ENCODE measurements at places on chromosomes 1 and 21.

- no peak for DNase-seq
Observed at GRCh38 chr21:42012763-42013329, 2.7 kb upstream of the ZBTB21 start.

GRCh38 chr1:5329068-5329739 is 663.0 kb downstream of the NPHP4 start:
- no peak for DNase-seq

DNA sequence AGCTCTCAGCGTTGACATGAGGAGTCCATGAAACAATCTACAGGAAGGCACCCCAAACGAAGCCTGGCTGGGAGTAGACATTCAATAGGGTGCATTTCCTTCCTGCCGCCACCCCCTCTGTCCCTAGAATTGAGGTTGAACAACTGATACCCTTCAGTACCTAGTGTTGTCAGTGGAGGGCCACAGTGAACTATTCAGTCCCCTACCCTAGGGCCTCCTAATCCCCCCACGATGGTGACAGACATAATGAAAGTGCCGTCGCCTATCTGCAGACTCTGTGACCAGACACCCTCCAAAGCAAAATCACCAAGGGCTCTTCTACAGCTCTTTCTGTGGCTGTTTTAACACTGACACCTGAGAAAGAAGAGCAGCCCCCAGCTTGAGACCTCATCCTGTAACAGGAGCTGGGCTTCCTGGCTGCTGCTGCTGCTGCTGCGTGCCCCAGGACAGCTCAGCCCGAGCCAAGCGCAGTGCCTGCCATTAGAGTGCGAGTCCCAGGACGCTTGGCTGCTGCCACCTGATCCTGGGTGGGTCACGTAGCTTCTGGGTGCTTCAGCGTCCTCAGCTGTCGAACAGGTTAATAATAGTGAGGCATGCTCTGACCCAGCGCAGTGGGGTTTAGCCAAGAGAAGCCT is 183.0 kb downstream of the ZBTB18 start:
- DNase-seq = no peak

GRCh38 chr1:65422241-65423203 is 2.1 kb downstream of the LEPR start:
- DNase-seq = no peak

DNA sequence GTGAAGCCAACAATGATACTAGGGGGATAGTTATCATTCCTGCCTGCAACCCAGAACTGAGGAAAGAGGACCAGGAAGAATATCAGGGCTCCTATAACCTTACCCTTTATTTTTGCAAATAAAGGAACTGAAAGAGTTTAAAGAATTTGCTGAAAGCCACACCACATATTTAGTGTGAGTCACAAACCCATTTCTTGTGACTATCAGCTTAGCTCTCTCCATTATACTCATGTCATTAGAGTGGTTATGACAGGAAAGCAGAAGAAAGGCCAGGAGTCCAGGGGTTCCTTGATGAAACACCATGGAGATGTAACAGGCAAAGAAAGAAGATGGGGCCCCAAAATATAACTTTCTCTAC is 141.1 kb upstream of the SAMSN1 start:
- DNase-seq = no peak

- DNase-seq = no peak
Observed at GRCh38 chr1:244154872-244155531, 103.9 kb downstream of the ZBTB18 start.

DNA sequence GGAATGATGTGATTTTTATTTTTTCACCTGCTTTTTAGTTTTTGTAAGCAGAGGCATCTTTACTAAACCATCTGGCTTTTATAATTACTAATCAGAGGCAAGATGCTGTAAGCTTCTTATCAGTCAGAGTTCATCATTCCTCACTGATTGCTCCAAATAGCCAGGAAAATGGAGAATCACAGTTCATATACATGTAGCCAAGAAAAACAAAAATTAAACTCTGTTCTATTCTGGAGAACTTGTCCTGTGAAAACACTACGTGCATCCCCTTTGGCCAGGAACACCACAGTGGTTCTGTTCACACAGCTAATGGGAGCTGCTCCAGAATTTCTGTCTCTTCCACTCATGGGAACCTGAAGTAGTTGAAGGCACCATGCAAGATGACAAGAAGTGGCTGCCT is 725.5 kb upstream of the CHRM3 start:
- DNase-seq = no peak

DNA sequence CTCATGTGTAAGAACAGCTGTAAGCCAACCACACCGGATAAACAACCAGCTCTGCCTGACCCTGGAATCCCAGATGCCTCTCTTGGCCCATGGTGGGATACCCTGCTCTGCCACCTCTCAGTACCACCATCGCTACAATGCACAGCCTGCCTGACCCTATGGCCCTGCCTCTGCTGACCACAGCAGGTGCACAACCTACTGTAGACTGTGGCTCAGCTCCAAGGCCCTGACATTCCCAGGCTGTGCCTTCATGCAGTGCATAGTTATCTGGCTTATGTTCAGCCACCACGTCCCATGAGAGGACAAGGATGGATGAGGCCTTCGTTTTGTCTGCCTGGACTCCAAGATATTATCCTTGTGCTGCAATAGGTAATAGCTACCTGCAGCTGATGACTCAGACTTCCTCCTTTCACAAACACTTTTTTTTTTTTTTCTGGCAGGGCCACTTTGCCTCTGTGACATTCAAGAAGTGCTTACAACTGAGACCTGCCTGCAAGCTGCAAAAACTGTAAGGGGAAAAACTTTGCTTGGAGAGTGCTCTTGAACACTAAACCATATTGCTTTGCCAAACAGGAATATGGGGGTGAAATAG is 177.7 kb downstream of the URB2 start:
- DNase-seq = no peak

GRCh38 chr1:156704930-156705320 is 458 bp downstream of the CRABP2 start:
- DNase-seq = peak; percentile 33

DNA sequence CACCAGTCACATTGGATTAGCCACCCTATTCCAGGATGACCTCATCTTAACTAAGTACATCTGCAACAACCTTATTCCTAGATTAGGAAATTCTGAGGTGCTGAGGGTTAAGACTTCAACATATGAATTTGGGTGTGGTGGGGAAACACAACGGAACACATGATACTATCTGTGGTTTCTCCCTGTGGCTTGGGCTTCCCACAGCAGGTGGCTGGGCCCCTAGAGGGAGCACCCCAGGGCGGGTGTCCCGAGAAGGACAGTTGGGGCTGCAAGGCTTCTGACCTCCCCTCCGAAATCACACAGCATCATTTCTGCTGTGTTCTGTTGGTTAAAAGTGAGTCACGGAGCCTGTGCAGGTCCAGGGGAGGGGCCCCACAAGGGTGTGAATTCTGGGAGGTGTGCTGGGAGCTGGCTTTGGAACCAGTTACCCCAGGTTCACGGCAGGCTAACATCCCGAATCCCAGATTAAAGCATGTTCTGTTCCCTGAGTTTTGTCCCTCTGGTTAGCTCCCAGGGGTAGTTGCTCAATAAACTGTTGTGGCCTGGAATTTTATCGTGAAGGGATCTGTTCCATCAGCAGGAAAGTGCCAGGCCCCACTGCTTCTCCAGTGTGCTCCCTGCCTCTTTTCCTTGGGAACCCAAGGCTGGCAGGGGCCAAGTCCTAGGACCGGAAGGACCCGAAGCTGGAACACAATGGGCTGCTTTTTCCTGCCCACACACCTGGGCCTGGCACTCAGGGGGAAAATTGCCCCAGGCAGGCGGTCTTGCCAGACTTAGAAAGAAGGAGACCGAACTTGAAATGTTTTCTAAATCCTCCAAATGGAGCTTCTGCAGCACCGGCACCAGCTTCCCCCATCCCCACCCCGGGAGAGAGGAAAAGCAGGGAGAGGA is 154.0 kb upstream of the WNT4 start:
- no peak for DNase-seq

GRCh38 chr21:43733529-43734071 is 14.7 kb downstream of the PDXK start:
- DNase-seq = no peak

DNA sequence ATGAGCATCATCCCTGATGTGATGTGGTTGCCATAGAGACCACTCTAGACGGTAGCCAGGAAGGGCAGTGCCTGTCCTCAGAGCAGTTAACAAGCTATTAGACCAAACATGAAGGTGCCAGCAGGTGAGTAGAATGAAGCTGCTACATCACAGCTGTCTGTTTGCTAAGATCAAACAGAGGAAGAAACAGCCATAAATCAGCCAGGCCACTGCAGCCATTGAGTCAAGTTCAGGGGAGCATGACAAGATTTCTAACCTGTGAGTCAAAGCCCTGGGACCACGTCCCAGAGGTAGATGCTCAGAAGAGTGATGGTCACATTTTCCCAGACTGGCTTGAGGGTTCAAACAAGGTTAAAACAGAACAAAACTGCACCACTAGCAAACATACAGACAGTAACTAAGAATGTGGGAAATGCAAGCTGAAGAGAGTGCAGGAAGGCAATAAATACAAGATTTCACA is 450.6 kb upstream of the DAB1 start:
- no peak for DNase-seq

DNA sequence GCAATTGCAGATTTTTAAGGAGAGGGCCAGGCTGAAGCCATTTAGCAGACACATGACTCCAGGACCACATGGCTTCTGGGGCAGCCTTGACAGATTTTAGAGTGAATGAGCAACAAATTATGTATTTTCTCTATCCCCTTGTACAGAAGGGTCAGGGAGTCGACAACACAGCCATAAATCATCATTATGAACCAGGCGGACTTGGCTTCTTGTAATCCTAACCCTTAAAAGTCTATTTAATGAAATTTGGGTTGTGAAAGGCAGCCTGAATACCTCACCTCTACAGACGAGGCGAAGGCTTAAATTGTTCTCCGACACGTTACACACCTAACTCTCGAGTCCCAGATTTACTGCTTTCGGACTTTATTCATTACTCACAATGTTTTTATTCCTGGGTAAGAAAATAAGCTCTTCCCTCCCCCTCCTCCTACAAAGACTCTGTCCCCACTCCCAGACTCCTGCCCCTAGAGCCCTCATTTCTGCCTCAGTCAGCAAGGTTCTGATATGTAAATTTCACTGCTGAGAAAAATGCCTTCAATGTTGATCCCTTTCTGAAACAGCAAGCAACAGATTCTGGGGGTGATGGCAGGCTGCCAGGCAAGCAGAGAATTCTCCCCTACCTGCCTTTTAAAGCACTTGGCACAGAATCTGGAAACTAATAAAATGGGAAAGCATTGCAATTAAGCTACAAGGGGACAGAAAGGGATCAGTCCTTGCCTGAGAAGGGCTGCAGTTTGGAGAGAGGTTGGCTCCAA is 51.6 kb downstream of the PLPP3 start:
- DNase-seq = no peak

GRCh38 chr21:42868196-42868595 is 11.1 kb downstream of the WDR4 start:
- no peak for DNase-seq

DNA sequence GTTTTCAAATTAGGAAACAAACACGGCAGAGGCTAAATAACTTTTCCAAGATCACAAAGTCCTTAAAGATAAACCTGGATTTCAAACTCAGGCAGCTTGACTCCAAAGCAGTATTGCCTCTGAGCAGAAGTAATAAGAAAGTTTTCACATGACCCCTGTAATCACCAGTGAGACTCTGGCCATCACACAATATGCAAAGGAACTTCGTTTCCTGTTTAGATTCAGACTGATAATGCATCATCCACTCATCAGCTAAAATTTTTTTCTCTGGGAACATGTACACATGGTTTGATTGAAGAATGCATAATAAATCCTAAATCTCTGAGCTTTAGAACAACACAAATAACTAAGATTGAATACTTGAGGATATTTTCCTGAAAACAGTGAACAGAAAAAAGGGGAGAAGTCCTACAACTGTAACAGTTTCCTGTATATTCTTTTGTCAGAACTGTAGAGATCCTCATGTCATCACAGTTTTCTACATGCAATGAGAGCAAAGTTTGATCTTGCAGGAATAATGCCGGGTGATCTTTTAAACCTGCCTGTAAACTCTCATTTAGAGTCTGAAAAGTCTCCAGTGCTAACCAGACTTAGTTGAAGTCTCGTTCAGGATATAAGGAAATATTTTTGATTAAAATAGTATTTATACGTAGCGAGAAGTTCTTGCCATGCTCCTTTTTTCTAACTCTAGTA is 225.3 kb downstream of the SPATA17 start:
- no peak for DNase-seq

DNA sequence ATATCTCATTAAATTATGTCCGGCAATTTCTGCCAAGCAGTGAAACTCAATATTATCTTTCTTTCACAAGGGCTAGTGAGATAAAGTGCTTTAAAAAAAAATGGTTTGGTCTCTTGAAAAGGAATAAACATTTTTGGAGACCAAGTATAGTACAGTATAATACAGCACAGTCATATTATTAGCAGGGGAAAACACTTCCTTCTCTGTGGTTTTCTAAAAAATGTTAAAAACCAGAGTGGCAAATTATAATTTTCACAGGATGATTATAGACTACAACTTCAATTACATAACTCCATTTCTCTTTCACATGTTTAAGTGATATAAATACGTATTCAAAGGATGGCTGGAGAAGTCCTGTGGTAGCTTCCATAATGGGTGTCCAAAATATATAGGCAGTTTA is 170.3 kb upstream of the DMRTA2 start:
- no peak for DNase-seq

DNA sequence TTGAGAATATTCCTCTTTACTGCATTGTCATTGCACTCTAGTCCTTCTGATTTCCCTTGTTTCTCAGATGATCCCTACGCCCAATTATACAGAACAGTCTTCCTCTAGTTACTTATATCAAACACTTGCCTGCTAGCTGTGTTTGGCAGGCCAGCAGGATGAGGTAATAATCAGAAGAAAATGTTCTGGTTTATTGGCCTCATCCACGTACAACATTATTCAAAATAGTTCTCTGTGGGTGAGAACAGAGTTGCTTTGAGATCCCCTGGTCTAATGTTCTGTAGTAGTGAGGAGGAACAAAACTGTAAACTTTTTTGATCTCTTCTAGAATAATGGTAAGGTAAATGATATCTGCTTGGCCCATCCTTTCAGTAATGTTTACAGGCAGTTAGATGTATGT is 22.3 kb upstream of the C1orf105 start:
- DNase-seq = no peak

- no peak for DNase-seq
Observed at GRCh38 chr1:156615946-156616345, 3.3 kb upstream of the HAPLN2 start.

GRCh38 chr1:101136271-101136670 is 100.5 kb upstream of the S1PR1 start:
- DNase-seq = no peak

- no peak for DNase-seq
Observed at GRCh38 chr21:34100337-34100736, 27.0 kb downstream of the MRPS6 start.
